ENCODE measurements at places on chromosomes 2 and 18.

DNA sequence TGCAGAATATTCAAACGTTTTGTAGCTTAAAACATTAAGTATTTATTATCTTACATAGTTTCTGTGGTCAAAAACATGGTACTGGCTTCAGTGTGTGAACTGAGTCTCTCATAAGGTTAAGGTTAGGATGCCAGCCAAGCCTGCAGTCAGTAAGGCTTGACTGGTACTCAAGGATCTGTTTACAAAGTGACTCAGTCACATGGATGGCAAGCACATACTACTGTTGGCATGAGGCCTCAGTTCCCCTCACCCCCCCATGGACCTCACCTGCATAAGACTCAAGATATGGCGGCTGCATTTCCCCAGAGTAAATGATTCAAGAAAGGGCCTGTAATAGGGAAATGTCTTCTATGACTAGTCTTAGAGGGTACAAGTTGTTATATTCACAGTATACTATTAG is 1167.5 kb downstream of the DPP10 start:
- DNase-seq = no peak

- DNase-seq = no peak
Observed at GRCh38 chr2:27369471-27370025, 590 bp downstream of the EIF2B4 start.

DNA sequence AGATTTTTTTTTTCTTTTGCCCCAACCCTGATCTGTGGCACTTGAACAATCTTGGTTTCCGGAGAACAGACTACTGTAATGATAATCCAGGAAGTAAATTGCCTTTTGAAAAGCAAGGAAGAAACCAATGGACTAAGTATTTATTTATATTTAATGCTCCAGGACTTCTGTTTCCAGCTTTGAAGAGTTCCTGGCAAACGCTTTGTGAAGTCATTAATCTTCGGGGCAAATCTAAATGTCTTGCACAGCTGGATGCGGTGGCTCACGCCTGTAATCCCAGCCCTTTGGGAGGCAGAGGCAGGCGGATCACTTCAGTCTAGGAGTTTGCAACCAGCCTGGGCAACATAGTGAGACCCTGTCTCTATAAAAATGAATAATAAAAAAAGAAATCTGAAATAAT is 135.1 kb upstream of the GATA6 start:
- DNase-seq = no peak

DNA sequence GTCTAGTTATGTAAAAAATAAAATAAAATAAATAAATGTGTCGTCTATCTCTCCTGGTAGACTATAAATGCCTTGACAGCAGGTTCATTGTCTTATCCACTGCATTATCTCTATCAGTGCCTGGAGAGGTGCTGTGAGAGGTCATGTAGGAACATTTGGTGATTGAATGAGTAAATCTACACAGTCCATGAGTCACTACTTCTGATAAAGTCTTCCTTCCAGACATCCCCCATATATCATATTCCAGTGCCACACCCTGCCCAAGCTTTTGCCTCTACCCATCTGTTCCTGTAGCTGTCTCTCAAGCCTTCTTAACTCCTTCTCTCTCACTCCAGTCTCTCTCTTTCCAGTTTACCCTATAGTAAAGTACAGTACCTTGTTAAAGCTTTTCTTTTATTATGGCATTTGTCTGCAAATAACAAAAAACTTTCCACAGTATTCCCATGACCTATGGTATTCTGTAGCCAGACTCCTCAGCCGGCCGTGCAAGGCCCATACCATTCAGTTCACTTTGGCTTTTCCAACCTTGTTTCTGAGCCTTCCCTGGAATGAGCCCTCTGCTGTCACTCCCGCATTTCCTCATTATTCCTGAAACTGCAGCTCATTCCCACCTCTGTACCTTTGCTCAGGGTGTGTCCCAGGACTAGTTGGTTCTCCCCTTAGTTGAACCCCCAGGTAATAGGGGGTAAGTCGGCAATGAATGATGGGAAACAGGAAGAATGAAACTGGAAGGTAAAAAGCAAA is 37.5 kb downstream of the ANXA4 start:
- DNase-seq = no peak

- DNase-seq = no peak
Observed at GRCh38 chr2:167212014-167212648, 323.9 kb downstream of the XIRP2 start.

DNA sequence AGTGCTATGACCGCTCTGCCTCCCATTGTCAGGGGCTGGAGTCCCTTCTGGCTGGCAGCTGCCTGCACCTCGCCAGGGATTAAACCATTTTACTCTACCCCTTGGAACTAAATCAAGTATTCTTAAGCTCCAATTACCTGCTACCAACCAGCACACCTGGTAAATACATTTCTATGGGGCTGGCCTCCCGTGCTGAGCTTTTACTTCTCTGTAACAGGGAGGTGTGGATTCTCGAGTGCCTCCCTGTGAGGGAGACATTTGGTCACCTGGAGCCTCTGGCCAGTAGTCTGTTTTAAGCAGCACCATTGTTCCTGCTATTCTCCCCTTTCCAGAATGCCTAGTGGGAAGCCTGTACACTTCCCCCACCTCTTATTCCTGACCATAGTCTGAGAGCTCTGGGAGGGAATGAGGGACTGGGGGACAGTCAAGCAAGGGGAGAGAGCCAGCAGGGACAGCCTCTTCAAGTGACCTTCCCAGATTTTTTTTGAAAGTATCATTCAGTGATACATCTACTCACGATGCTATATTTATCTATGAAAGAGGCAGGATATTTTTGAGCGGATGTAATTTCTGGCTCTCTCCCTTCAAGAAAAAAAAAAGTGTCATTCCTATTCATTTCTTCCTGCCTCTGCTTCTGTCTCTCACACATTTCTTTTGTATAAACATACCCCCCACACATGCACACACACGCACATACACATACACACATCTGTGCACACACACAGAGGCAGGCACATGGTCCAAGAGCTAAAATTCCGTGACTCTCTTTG is 112.8 kb downstream of the CAPN13 start:
- DNase-seq = no peak

DNA sequence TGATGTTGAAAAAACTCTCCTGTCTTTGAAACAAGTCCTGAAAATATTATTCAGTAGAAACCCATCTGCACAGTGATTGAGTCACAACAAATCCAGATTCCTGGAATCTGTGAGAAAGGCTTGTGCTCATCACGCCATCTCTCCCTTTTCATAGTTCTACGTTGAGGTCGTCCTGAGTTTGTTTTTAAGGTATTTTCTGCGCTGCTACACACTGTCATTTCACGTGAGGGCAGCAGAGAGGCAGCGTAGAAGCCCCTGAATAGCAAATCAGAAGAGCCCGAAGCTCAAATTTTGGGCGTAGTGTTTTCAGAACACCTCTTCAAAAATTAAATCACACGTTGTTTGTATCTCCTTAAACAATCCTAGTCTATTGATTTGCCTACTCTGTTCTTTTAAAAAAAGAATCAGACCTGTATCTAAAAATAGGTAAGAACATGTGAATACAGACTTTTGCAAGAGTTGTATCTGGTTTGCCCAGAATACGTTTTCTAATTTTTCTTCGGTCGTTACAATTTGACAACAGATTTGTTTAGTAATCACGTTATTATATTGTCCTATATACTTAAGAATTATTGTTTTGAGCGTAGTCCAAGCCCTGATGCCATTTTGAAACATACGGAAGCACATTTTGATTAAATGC is 61.6 kb upstream of the SLC38A11 start:
- DNase-seq = peak; percentile 63
